Stimulated activated CD4-positive, alpha-beta T cell treated with anti-CD3 and anti-CD28 coated beads, Interleukin-15, amount 100 ng/mL, for 24 hours (primary cell): ENCODE measurements at places on chromosomes 13 and 19.

DNA sequence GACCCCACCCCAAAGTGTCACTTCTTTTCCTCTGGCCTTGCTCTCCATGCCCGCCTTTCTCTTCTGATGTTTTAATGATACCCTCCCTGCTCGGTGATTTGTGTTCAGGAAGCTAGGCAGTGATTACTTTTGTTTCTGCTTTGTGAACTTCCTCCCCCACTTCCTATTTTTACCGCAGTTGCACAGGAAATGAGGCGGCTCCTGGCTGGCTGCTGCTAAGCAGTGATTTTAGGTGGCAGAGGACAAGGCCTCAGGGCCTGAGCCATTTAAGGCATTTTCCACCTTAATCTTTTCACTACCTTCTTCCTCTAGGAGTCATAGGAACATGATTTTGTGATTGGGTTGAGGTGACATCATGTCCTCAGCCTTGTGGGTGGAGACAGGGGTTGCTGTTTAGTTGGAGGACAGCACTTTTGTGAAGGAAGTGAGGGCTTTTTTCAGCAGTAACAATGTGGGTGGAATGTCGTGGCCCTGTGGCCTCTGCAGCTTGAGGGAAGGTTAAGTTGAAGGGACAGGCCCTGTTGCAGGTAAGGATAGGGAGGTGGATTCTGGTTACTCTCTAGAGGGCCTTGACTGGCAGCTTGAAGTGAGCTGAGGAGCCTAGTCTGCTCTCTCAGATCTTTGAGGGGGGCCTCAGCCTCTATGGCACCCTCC is 15.7 kb downstream of the GARRE1 start:
- peak; percentile 64 for DNase-seq

GRCh38 chr13:73715114-73715910 is 418.9 kb downstream of the KLF12 start:
- DNase-seq, result peak; percentile 63

DNA sequence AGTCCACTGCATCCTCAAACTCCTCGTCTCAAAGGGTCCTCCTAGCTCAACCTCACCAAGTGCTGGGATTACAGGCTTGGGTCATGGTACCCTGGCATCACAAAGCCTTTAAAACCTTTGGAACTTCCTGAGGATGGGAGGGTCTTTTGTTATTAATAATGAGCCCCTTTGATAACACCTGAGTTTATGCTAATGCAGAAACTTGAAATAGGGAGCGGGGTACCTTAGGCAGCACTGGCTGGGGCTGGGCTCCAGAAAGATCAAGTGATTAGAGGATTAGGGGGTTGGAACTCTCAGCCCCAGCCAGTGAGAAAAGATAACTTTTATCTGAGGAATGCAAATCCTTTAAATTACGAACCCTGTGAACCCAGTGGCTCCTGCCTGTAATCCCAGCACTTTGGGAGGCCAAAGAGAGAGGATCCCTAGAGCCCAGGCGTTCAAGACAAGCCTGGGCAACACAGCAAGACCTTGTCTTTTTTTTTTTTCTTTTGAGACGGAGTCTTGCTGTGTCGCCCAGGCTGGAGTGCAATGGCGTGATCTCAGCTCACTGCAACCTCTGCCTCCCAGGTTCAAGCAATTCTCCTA is 9.3 kb upstream of the PSPC1 start:
- no peak for DNase-seq

GRCh38 chr13:80149736-80150135 is 191.2 kb downstream of the SPRY2 start:
- DNase-seq, result no peak

DNA sequence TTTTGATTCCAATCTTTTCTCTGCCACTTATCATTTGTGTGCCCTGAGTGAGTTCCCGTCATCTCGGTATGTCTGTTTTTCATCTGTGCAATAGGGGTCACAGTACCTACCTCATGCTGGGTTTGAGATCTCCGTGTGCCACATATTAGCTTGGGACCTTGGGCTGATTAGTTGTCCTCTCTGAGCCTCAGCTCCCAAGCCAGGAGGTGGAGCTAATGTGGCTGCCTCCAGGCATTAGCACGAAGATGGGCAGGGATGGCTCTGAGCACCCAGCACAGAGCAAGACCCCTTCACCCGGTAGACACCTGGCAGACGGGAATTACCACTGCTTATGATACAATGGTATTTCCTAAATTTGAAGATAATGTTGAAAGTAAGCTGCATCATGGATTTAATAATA is 35.8 kb upstream of the XPO4 start:
- no peak for DNase-seq
